T47D (cell line): ENCODE measurements at places on chromosomes 11 and 22.
A peak's percentile ranks its signal among the peaks of the same experiment; 100 is the strongest.

GRCh38 chr22:49592780-49593501, 234.7 kb downstream of the BRD1 start:
- no peak for DNase-seq

DNA sequence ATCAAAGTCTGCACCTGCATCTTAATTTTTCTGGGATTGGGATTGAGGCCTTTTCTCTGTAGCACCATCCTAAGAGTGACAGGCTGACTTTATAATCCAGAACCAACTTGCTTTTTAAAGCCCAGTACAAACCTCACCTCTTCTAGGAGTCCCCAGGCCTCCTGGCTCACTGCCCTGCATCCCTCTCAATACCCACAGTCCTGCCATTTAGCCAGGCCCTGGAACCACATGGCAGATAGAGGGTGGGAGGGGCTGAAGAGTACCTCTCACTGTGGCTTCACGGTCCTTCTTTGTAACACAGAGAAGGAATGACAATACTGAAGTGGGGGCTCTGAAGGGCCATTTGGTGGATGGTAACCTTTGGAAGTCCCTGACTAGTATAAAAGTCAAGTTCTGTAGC, 63.5 kb upstream of the PHOX2A start:
- no peak for DNase-seq

DNA sequence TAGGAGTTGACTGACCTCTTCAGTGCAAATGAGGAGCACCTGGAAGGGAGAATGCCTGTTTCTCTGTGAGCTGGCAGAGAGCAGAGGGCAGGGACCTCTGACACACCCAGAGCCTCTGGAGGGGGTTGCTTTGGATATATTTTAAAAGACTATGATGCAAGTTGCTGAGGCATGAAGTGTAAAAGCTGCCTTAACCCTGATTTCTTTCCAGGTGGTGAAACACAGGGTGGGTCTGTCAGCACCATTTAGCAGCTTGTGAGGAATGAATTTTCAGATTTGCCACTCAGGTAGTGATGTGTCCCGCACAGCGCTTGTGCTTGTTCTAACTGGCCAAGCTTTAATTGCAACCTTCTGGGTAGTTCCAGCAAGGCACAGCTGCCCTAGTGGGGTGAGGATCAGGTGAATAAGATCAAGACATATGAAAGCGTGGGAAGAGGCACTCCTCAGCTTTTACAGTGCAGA, 90.2 kb downstream of the SWAP70 start:
- DNase-seq: no peak

GRCh38 chr11:63177872-63178271, 33.9 kb upstream of the SLC22A24 start:
- DNase-seq: no peak

GRCh38 chr22:50545522-50546325, at the start of gene KLHDC7B:
Gene KLHDC7B, plus strand, starts transcription at chr22:50545899. Its CDS starts 345 bp downstream, at chr22:50546244.
- DNase-seq: no peak

GRCh38 chr11:69594481-69594880, 46.5 kb upstream of the CCND1 start:
- no peak for DNase-seq

- no peak for DNase-seq
Observed at GRCh38 chr11:10604340-10604748, 35.9 kb upstream of the LYVE1 start.

DNA sequence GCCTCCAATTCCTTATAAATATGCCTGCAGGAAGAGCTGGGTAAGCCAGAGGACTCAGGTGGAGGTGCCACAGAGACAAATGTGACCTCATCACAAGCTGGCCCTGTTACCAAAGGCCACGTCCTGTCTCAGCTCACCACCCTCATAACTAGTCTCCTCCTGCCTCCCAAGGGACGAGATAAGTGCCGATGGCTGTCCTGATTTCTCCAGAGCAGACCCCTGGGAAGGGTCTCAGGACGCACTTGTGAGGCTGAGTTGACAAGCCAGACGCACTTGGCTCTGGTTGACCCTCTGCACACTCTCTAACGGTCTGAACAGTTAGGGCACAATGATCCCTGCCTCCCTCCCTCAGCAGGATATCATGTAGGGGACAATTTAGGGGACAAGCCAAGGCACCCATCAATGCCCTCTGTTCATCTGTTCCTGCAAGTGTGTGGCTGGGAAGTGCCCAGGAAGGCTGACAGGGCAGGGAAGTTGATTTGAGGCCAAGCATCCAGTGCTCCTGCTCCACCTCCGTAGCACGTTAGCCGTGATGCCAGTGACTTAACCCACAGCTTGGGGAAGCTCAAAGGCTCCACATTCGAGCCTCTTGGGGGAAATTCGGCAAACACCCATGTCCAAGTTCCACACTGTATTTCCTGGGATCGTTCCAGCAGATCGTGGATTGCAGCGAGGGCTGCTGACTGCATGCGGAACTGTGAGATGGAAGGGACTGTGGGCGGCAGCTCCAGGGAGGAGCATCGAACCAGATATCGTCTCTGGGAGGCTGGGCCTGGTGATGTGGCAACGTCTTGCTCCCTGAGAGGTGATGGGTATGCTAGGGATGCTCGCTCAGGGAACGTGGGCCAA, 2.8 kb downstream of the SMIM38 start:
- no peak for DNase-seq

GRCh38 chr11:134662629-134663360, 250.8 kb upstream of the B3GAT1 start:
- no peak for DNase-seq

DNA sequence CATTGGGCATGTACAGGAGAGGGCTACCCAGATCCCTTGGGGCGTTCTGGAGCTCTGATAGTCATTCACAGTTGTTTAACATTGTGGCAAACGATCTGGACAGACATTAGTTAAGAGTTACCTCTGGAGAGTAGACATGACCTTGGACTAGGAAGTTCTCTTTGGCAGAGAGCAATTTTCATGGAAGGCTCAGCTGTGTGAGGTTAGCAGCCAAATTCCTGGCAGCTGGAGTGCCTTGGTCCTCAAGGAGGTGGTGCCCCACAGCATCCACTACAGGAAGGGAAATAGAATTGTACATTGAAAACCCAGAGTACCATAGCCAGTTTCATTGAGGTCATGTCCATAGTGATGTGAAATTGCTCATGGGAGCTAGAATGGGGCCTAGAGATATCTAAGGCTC, 82.8 kb downstream of the BLID start:
- DNase-seq: no peak

DNA sequence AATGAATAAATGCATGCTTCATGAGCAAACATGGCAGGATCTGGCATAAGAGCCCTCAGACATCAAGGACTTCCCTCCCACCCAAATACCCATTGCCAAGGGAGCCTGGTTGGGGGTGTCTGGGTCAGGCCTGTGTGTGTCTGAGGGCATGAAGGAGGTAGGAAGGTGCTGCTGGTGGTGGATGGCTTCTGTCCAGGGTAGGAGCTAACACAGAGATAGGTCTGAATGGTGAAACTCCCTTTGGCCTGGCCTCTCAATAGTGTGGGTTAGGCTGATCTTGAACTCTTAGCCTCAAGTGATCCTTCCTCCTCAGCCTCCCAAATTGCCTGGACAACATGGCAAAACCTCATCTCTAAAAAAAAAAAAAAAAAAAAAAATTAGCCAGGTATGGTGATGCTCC, 2.8 kb downstream of the AMPD3 start:
- DNase-seq: no peak

GRCh38 chr11:77170107-77170506, 42.1 kb downstream of the MYO7A start:
- no peak for DNase-seq

GRCh38 chr11:69848201-69848600, 29.0 kb upstream of the FGF3 start:
- DNase-seq: peak; percentile 20

GRCh38 chr11:118098996-118099837, 12.5 kb upstream of the SMIM35 start:
- DNase-seq: no peak

DNA sequence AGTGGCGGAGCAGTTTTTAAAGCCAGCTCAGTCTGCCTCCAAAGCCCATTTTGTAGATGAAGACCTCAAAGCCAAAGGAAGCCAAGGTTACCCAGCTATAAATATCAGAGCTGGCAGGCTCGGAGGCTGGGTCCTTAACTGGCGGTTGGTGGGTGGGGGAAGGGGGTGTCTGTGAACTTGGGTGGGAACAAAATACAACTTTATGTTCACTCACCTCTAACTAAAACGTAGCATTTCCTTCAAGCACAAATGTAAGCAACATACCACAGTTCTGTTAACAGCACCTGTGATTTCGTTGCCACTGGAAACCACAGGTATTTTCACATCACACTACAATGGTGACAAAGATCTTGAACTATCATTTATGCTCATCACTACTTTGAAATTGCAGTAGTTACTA, 99.7 kb upstream of the SYT13 start:
- no peak for DNase-seq

DNA sequence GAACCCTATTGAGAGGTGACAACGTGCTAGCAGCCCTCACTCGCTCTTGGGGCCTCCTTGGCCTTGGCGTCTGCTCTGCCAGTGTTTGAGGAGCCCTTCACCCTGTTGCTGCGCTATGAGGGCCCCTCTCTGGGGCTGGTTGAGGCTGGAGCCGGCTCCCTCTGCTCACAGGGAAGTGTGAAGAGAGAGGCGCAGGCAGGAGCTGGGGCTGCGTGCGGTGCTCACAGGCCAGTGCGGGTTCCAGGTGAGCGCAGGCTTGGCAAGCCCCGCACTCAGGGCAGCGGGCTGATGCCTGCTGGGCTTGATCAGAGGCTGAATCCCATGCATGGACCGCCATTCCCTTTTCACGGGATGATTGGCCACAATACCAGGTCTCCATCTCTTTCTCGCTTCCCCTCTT, 90.7 kb downstream of the DLG2 start:
- no peak for DNase-seq

DNA sequence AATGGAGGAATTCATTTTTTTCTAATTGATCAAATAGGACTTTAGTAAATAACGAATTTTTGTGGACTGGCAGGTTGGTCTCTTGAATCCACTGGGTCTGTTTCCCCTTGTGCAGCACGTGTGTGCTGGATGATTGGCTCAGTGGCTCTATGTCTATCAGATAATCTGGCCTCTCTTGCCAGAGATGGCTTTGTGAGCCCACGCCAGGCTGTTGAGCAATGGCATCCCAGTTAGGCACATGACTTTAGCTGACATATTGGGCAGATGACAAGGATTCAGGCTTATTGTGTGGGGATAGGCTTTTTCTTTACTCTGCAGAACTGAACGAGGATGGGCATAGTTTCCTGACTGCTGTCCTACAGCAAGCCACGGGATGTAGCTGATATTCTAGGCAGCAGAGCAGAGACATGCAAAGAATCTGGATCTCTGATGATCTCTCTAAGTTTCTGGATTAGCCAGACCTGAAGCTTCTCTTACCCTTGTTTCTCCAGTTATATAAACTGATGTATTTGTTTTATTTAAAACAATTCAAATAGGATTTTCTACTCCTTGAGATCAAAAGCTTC, 144.9 kb downstream of the ARHGAP42 start:
- no peak for DNase-seq

GRCh38 chr11:2758751-2759150, 59.0 kb upstream of the KCNQ1OT1 start:
- no peak for DNase-seq

DNA sequence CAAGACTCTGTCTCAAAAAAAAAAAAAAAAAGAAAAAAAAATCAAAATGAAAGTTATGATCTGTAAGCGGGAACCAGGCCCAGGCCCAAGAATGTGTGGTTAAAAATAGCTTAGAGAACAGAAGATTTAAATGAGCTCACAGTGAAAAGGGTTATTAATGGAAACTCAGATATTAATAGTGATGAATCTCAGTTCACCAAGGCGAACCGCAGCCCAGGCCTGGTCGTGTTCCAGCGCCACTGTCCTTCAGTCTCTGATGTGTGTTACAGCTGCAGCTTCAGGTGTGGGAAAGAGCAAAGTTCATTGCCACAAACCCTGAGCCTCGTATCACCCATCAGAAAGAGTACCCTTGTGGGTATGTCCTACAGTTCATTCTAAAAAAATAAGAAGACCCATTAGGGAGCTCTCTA, 107.1 kb downstream of the GAB2 start:
- DNase-seq: no peak

- no peak for DNase-seq
Observed at GRCh38 chr22:25739659-25740344, 2.2 kb upstream of the MYO18B start.

GRCh38 chr11:68927280-68928135, 23.8 kb downstream of the IGHMBP2 start:
- no peak for DNase-seq

- DNase-seq: no peak
Observed at GRCh38 chr11:11622340-11622706, 518 bp upstream of the GALNT18 start.

- peak; percentile 100 for DNase-seq
Observed at GRCh38 chr11:46392421-46393230, 1.1 kb upstream of the CHRM4 start.

DNA sequence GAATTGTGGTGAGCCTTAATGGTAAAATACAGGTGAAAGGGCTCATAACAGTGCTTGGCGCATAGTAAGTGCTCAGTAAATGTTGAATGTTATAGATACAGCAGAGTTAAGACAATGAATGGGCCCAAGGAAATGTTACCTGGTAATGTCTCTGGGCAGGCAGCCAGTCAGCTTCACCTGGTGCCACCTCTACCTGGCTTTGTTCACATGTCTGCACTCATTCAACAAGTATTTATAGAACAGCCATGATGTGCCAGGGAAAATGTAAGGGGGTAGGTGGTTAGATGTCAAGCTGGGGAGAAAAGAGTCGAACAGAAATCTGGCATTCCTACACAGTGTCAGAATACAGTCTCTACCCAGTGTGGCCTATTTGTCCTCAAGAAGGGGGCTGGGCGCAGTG, 238.8 kb upstream of the SYN3 start:
- no peak for DNase-seq

- no peak for DNase-seq
Observed at GRCh38 chr22:42152661-42153270, 22.2 kb upstream of the CYP2D6 start.

DNA sequence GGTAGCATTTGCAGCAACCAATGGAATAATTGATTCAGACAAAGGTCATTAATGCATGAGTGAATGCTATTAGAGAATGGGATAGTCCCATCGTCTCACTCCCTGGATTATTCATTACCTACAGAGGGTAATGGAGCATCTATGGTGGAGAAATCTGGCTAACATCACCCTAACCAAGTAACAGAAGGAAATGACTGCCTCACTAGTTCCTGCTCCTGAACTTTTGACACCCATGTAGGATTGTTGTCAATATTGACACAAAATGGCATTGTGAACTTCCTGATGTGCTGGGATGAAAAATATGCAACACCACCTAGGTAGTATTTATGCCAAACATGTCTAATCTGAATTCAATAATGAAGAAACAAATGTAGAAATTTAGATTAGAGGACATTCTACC, 44.0 kb upstream of the KIRREL3 start:
- DNase-seq: no peak

- no peak for DNase-seq
Observed at GRCh38 chr11:32421992-32422391, 13.3 kb downstream of the WT1 start.

- no peak for DNase-seq
Observed at GRCh38 chr11:9680028-9680427, 16.2 kb downstream of the SWAP70 start.

DNA sequence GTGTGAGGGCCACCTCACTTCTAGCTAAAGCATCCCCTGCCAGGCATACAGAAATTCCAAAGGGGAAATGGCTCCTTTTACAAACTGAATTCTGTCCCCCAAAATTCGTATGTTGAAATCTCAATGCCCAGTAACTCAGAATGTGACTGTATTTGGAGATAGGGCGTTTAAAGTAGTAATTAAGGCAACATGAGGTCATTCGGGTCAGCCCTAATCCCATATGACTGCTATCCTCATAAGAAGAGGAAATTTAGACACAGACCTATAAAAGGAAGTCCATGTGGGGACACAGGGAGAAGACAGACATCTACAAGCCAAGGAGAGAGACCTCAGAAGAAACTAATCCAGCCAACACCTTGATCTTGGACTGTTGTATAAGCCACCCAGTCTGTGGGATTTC, 119.1 kb downstream of the CHST1 start:
- DNase-seq: no peak
